ENCODE measurements at places on chromosomes 7 and 10. TPM values are rescaled to one million over a fixed set of nuclear protein-coding genes. Genes with fewer than 3 reads are reported as not detected.

NUTM2B gene
- 0.66 TPM for total RNA-seq

TNPO3 gene
- total RNA-seq = 60.1 TPM

CLRN3 gene
- total RNA-seq = not detected

SEMA3A gene
- 134 TPM for total RNA-seq

PIP gene
- total RNA-seq = not detected

CASP2 gene
- 36.0 TPM for total RNA-seq

PCDH15 gene
- 17.0 TPM for total RNA-seq

UFSP1 gene
- 0.82 TPM for total RNA-seq

NME8 gene
- not detected for total RNA-seq

CFTR gene
- total RNA-seq = 2.5 TPM

GHRHR gene
- total RNA-seq = not detected

CALHM3 gene
- total RNA-seq = not detected

AASS gene
- total RNA-seq = 53.1 TPM

CTAGE6 gene
- total RNA-seq = 2.9 TPM

VPS37D gene
- 14.6 TPM for total RNA-seq

NYAP1 gene
- total RNA-seq = 6.0 TPM

OR2A12 gene
- total RNA-seq = not detected

ABCB8 gene
- total RNA-seq = 23.3 TPM

HMX2 gene
- not detected for total RNA-seq

LIPA gene
- 34.4 TPM for total RNA-seq

CCDC172 gene
- not detected for total RNA-seq

ADRA2A gene
- total RNA-seq = 4.9 TPM

DRGX gene
- 1.3 TPM for total RNA-seq

NEBL gene
- total RNA-seq = 45.6 TPM

MSMB gene
- total RNA-seq = not detected

SYT15 gene
- 2.5 TPM for total RNA-seq

C10orf67 gene
- total RNA-seq = 0.11 TPM

ACBD7 gene
- total RNA-seq = 9.8 TPM

MICALL2 gene
- 8.5 TPM for total RNA-seq

POU6F2 gene
- 3.7 TPM for total RNA-seq

PTPRZ1 gene
- 221 TPM for total RNA-seq

Data from camera-type eye (tissue), 1 donor.